H7 (cell line): ENCODE measurements at places on chromosomes 2 and 18. TPM values are rescaled to one million over a fixed set of nuclear protein-coding genes. Genes with fewer than 3 reads are reported as not detected.

Gene IL36B
- not detected in 2 replicates for total RNA-seq

DNA sequence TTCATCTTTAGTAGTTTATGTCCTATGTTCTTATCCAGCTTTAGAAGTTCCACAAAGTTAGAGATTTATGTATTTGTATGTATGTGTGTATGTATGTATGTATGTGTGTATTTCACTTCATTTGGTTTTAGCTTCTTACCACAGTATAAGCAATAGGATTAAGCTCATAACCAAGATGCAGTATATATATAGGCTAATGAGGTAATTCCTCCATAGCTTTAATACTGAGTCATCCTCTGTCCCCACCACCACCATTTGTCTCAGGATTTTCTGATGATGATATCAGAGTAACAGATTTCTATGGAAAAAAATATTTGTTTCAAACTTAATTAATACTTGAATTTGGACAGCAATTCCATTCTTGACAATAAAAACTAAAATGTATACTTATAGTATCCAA is 159.2 kb downstream of the SOX11 start:
- DNase-seq, result no peak

Gene ACOXL
- total RNA-seq, result 2.7 and 6.0 TPM in 2 replicates

GRCh38 chr2:155766342-155767115 is 566.0 kb downstream of the NR4A2 start:
- DNase-seq, result no peak

GRCh38 chr18:67961701-67962440 is 445.4 kb upstream of the DSEL start:
- DNase-seq, result no peak

Gene ZNF396
- total RNA-seq, result 1.4 and 2.0 TPM in 2 replicates

GRCh38 chr18:68803356-68803755 is 5.5 kb downstream of the CCDC102B start:
- no peak for DNase-seq

DNA sequence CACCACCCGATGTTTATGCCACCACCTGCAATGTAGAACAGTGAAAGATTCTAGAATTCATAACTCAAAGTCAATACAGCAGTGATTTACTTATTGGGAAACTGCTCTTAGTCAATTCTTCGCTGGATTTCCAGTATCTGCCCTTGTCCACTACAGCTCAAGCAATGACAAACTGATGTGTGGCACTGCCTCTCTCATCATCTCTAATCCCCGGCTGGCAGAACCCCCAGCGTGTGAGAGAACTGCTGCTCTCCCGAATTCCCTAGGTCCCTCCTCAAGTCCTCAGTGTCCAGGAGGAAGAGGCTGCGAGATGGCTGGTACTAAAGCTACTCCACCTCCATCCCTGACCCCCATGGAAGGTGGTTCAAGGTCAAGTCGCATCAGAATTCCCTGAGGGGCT is 1.6 kb downstream of the TXNL4A start:
- DNase-seq, result no peak

DNA sequence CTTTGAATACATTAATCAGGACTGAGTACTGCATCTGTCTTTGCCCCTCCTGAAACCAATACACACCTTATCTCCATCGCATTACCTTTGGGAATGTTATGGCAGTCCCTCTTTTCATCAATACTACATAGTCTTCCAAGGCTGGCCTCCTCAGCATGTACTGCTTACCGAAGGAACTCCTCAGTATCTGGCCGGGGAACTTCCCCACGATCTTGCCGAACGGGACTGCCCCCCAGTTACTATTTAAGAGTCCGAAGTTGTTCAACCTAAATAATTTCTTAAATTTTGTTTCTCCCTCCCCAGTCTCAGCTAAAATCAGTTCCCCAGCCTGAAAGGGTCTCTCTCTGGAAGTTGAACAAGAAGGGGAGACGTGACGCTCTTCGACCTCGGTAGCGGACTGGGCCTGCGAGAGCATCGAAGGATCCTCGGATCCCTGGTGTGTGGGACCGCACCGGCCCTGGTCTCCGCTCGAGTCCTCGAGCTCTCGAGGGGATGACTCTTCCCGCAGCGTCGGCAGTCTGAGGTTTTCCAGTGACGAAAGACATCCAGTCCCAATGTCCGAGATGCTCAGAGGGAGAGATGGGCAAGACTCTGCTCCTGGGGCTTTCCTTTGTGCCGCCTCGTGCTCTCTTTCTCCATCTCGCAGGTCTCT is 489 bp downstream of the TRMT61B start:
- peak; percentile 26 for DNase-seq

GRCh38 chr2:79909521-79909920 is 395.0 kb downstream of the LRRTM1 start:
- no peak for DNase-seq

DNA sequence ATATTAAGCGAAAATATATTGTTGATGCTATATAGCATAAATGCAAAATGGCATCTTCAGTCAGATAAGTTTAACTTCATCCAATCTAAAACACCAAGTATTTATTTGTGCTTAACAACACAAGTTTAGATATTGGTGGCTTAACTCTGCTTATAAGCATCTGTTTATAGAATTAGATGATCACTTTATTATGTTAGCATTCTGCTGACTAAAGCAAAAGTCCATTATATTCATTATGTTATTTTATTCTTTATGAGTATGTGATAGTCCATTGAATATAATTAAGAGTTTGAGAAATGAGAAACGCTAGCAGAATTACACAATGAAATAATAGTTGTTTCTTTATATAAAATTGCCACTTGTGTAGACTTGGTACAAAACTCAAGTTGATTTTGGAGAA is 401.2 kb upstream of the CDH7 start:
- no peak for DNase-seq

DNA sequence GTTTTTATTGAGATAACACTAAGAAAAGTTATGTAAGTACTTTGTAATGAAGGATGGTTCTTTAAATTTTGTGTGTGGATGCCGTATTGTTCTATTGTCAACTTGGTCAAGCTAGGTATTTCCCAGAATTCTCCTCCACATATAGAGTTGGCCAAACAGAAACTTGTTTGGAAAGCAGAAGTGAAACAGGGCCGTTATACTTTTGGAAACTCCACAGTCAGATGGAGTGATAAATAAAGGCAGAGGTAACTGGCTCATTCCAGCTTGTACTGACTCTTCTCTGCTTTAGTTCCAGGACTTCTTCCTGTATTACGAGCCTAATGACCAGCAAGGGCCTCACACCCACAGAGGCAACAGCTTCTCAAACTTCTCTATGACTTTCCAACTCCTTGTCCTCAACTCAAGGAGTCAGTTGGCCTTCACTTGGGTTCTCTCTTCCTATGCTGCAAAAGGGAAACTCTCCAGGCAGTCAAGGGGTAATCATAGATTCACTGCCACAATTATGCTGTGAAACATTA is 16.4 kb upstream of the STARD7 start:
- no peak for DNase-seq

Gene POTEI
- total RNA-seq, result 0.07 TPM in 2 replicates

DNA sequence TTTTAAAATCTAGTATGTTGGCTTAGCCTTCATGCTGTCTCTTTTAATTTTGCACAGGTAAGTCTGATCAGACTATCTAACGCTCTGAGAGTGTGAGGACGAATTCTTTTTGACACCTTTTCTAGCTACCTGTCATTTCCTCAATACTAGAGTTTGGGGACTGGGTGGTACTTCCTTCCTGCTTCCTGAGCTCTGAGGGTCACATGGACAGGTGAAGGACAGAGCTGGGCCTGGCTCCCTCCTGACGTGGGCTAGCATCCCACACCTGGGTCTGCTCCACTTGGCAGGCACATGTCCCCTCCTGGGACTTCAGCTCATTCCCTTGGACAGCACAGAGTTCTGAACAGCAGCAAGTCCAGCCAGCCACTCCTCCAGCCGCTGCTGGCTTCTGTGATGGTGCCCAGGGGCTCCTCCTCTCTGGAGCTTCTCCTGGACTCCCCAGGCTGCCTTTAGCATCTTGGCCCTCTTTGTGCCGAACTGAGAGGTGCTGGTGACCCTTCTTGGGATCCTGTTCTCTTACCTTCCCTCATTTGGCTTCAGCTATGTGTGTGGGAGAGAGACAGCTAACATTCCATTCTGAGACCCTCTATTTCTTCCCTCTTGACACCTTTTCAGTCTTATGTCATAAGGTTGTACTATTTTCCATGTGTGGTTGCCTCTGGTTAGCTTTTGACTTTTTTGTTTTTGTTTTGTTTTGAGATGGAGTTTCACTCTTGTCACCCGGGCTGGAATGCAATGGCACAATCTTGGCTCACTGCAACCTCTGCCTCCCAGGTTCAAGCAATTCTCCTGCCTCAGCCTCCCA is 106.9 kb downstream of the B3GNT2 start:
- no peak for DNase-seq

Gene ERICH2
- total RNA-seq, result 0.89 TPM in 1 of 2 replicates, not detected in the other

Gene ASXL3
- total RNA-seq, result 0.07 and 0.63 TPM in 2 replicates

Gene MEP1B
- not detected in 2 replicates for total RNA-seq

- no peak for DNase-seq
These were observed 257.6 kb downstream of the MREG start for GRCh38 chr2:215755641-215756345.

- DNase-seq, result peak; percentile 81
These were observed 42.5 kb upstream of the NFATC1 start for GRCh38 chr18:79353267-79353666.

GRCh38 chr18:11946756-11947155 is 34.6 kb upstream of the IMPA2 start:
- DNase-seq, result no peak

- no peak for DNase-seq
These were observed 189.8 kb upstream of the TCF4 start for GRCh38 chr18:55777666-55778304.

DNA sequence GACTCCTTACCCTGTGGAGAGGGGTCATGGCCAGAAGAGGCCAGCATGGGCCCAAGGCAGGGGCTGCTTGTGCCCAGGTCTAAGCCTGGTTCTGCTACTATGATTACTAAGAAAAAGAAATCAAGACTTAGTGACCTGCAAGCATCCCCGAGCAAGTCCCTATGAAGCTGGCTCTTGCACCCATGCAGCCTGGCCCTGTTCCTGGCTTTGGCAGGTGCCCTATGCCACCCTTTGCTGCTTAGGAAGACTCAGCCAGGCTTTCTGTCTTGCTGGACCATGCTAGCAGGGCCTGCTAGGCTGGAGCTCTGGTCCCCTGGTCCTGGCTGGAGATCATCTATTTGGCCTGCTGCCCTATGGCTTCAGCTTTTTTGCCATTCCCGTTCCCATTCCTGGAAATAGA is 309.4 kb upstream of the EPAS1 start:
- no peak for DNase-seq

GRCh38 chr2:45083175-45083574 is 73.9 kb upstream of the SIX2 start:
- peak; percentile 47 for DNase-seq

GRCh38 chr2:9336576-9337314 is 86.6 kb downstream of the ITGB1BP1 start:
- no peak for DNase-seq

DNA sequence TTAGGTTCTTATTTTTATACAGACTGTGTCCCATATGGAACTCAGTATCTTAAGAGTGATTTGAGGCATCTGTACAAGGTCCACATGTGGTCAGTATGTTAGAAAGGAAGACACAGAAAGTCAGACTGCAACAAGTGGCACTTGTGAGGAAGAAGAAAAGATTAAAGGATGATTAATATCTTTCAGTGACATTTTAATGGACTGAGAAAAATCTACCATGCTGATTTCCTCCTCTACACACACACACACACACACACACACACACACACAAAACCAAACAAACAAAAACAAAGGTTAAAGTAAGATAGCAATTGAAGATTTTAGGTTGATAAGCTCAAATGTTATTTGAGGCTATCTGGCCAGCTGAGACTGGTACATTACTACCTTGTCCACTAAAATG is 94.5 kb upstream of the CHRNA1 start:
- no peak for DNase-seq

Gene CSRNP3
- total RNA-seq, result 3.0 and 4.3 TPM in 2 replicates

DNA sequence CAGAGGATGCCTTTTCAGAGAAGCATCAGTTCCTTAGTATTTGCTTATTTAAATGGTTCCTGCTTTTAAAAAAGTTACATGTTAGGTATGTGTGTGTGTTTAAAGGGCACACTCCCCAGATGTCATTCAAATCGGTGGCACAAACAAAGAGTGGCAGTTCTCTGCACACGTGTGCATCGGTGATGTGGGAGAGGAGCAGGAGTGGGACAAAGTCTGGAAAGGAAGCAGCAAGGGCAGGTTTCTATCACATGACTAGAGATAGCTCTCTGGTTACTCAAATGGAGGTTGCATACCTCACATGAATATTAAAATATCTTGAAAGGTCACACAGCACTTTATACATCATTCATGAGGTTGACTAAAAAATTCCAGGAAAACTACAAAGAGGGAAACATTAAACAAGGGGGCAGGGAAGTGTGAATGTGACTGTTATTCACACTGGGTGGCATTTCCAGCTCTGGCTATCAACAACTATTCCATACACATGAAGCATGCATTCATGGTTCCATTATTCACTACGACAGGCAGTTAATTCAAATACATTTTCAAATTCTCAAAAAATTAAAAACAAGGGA is 64.7 kb downstream of the SEPTIN10 start:
- no peak for DNase-seq
